Activated CD4-positive, alpha-beta T cell treated with anti-CD3 and anti-CD28 coated beads for 36 hours (primary cell): ENCODE measurements at places on chromosomes 5 and 9.
A peak's percentile ranks its signal among the peaks of the same experiment; 100 is the strongest.

DNA sequence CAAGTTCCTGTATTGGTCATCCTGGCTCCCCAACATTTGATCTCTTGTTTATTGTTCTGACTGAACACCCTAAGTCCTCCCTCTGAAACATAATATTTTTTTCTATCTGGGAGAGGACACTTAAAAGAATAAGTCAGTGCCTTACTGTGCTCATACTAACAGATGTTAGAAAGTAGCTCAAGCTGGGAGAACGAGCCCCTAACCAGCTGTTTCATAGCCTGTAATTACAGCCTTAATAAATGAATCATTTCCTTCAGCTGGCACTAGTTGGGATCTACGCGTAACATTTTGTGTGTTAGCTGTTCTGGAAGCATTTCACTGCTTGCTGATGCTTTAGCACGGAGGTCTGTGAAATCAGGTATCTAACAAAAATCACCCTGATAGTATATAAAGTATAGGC is 345.9 kb upstream of the RIOK2 start:
- DNase-seq: no peak

GRCh38 chr5:107359916-107360234 is 310.9 kb downstream of the EFNA5 start:
- peak; percentile 9 for DNase-seq

DNA sequence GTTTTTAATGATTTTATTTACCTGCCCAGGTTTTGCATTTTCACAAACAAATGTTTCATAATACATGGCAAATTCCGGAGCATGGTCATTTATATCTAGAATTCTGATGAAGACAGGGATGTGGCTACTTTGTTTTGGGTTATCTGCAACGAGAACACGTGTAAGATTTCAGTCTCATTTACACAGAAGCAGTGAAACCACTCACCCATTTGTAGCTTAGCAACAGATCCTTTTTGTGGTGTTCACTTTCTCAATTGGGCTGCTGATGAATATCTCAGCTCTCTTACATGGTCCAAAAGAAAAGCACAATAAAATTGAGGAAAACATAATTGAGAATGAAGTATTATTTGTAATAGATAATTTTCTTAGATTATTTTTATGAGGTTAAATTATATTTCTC is 148.6 kb downstream of the CDH9 start:
- DNase-seq: no peak

GRCh38 chr9:18480662-18481093 is 6.7 kb downstream of the ADAMTSL1 start:
- no peak for DNase-seq

DNA sequence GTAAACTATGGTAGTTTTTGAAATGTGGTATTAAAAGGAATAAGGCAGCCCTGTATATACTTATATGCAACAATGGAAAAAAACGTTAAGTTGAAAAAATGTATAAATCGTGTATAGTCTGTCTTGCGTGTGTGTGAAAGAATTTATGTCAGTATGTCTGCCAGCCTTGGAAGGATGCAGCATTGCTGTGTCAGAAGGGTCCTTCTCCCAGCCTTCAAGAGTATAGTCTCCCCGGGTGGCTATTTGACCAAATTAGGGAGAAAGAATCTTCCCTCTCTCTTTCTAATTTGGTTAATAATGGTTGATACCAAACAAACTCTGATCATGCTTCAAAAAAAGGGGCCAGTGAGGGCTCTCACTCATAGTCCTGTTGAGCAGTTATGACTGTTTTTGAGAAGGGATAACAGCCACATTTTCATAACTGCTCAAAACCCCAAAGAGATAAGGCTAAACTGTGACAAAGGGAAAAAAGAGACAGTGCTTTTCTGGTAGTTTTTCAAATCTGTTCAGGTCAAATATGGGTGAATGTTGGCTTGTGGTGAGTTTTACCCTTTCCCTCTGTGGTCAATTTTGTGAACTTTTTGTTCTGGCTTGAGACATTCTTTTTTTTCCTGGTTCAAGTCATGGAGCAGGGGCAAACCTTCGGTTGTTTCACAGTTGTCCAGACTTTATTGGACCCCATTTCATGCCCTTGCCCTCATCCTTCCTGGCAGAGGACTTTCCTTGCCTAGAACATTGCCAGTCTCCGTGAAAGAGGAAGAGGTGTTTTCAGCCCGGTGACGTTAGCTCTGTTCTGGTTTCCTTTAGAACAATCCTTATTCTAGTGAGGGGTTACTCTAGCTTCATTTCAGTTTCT is 21.0 kb downstream of the SNX30 start:
- no peak for DNase-seq

DNA sequence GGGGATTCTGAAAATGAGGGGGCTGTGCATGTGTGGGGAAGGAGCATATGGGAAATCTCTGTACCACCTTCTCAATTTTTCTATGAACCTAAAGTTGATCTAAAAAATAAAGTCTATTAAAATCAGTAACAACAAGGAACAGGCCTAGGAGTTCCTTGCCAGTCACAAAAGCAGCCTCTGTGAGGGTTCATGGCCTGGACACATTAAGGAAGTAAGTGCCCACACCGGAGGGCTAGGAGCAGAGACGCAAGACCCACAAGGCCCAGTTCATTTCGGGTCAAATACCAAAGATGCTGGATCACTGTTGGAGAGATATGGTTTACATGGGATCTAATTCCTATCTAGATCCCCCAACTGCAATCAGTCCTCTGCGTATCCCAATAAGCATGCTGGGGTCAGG is 88.4 kb downstream of the SEMA4D start:
- DNase-seq: no peak

- no peak for DNase-seq
Observed at GRCh38 chr9:112884101-112884500, 6.6 kb downstream of the SLC46A2 start.

DNA sequence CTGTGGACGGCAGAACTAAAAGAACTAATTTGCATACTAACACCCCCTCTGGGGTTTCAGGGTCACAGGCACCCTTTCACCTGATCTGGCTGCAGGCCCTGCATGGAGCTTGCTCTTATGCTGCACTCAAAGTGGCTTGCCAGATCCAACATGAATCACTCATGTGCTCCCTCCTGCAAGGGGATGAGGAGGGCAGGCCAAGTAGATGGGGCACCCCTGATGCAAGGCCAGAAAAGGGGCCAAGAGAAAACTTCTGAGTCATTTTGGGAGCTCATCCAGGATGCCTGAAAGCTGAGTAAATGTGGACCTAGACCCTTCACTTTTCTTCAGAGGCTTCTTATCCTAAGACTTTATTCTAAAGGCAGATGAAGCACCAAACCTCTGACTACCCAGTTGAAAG is 558.5 kb upstream of the PTGER4 start:
- DNase-seq: no peak

DNA sequence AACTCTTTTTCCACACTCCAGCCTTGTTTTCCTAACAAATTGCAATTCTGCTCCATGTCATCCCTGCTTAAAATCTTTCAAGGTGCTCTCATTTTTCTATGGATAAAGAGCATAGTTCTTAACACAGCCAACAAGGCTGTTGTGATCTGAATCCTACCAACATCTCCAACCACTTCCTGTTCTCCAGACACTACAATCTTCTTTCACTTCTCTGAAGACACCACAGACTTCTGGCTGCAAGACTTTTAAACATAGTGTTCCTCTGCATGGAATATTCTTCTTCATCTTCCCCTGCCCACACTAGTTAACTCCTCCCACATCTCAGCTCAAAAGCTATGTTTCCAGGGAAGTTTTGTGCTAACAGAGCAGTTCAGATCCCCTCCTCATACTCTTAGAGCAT is 404.8 kb downstream of the MAN2A1 start:
- no peak for DNase-seq

DNA sequence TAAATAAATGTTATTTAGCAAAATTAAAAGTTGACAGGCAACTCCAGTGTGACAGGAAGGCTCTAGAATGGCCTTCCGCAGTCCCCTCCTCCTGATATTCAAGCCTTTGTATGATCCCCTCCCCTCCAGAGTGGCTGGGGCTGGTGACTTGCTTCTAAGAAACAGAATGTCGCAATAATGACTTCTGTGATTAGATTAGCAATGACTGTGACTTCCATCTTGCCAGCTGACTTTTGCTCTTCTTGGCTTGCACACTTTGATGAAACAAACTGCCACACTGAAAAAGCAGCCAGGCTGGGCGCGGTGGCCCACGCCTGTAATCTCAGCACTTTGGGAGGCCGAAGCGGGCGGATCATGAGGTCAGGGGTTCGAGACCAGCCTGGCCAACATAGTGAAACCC is 106.5 kb upstream of the LARP1 start:
- no peak for DNase-seq
